ENCODE measurements at places on chromosomes 7 and 10. TPM values are rescaled to one million over a fixed set of nuclear protein-coding genes. Genes with fewer than 3 reads are reported as not detected.

GRCh38 chr7:50266635-50267386 lies 37.7 kb upstream of the IKZF1 start:
- DNase-seq: peak; percentile 58

The ATRNL1 gene
- 0.12 TPM for polyA plus RNA-seq

DNA sequence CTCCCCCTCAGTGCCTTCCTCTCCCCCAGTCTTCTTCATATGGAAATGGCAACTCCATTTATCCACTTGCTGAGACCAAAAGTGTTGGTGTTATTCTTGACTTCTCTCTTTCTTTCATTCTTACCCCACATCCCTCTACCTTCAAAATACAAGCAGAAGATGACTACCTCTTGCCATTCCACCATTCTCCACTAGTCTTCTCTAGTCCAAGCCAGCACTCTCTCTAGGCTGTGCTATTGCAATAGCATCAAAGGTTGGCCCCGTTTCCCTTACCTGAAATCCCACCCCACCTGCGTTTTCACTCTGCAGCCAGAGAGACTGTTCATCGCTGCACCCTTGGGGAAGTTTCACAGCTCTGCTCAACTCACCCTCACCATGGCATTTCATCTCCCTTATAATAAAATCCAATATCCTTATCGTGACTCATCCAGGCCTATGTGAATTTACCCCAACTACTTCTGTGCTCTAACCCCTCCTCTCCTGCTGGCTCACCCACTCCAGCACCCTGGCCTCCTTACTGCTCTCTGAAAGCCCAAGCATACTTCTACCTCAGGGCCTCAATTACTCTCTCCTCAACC lies 109.1 kb downstream of the LSM5 start:
- no peak for DNase-seq

DNA sequence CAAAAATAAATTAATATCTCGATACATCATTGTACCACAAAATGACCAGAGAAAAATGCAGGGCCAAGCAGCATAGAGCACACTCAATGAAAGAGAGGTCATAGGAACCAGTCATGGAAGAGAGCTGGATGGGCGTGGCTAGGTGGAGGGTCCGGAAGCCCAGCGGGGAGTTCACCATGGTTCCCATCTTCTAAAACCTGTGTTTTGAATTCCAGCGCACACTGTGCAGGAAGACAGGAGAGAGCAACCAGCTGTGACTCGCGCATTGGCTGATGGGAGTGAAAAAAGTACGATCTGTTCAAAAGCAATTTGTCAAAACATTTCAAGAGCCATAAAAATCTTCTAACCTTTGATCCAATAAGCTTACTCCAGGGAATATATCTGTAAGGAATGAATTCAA lies 125.2 kb upstream of the NANOS1 start:
- DNase-seq: no peak

- DNase-seq: no peak
Observed at GRCh38 chr7:103856929-103857328, 132.5 kb downstream of the RELN start.

- no peak for DNase-seq
Observed at GRCh38 chr7:27734583-27734982, 5.4 kb upstream of the TAX1BP1 start.

DNA sequence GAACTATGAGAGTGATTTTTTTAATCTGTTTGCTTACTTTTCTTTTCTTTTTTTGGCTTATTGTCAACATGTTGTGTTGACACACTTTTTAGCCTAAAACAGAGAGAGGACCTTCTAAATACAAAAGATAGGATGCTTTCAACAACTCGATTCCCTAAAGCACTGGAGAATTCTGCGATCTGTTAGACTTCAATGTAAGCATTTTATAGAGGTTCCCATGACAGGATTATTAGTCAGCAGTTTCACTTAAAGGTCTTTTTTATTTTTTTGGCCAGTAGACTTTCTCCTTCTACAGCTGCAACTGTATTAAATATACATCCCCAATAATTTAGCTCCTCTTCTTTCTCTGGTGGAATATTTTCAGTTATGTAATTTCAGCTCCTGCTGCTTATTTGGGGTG lies 12.7 kb upstream of the NRP1 start:
- no peak for DNase-seq

DNA sequence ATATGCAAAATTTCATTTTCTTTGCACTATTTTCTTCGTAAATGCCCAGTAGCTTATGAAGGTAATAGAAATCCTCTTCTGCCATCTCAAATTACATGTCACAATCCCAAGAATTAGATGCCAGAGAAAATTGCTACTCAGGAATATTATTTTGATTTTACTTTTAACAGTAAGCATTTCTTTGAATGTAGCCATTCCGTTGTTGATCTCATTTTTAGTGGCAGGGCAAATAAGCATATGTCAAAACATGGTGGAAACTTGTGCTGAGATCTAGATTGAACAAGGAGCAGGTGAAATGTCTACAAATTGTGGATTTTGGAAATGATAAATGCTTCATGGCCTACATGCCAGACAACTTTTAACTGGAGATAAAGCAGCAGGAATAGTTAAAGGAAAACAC lies 291.8 kb downstream of the SDHAF3 start:
- DNase-seq: no peak

- DNase-seq: no peak
Observed at GRCh38 chr7:55517936-55518689, 54.2 kb downstream of the VOPP1 start.

DNA sequence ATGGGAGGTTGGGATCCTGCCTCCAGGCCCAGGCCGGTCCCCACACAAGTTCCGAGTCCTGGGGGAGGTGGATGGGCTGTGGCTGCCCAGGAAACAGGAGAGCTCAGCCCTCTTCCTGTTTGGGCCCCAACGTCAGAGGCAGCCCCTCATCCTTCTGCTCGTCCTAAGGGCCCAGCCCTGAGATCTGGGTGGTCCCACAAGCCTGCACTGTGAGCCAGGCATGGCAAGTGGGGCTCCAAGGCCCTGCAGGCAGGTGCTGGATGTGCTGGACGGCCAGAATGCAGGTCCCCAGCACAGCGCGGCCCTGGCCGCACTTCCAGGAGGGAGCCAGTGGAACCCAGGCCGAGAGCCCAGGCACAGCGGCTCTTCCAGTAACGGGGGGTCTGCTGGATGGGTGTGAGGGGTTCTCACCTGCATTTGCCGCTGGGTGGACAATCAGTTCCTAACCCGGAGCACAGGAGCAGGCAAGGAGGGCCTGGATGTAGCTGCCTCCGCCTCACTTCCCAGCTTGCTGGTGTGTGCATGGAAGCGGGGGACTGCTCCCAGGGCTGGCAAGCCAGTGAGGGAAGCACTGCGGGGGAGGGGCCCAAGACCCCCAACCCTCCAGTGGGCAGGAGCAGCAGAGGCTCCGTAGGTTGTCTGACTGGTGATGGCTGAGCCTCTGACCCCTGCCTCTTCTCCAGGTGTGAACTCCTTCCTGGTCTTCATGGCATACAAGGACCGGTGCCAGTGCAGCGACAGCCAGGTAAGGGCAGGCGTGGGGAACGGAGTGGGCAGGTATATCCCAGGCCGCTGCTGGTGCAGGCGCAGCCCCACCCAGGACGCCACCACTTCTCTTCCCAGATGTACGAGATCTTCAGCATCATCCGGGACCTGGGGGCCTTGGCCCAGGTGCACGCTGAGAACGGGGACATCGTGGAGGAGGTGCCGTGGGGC lies 9.7 kb downstream of the DPYSL4 start:
- DNase-seq: no peak

GRCh38 chr7:42868480-42868879 lies 43.4 kb downstream of the C7orf25 start:
- DNase-seq: no peak

- no peak for DNase-seq
Observed at GRCh38 chr7:130560972-130561371, 69.1 kb downstream of the MEST start.

The UPK3B gene
- 6.6 TPM for polyA plus RNA-seq

- DNase-seq: peak; percentile 6
Observed at GRCh38 chr7:39560997-39561396, 5.2 kb upstream of the YAE1 start.

DNA sequence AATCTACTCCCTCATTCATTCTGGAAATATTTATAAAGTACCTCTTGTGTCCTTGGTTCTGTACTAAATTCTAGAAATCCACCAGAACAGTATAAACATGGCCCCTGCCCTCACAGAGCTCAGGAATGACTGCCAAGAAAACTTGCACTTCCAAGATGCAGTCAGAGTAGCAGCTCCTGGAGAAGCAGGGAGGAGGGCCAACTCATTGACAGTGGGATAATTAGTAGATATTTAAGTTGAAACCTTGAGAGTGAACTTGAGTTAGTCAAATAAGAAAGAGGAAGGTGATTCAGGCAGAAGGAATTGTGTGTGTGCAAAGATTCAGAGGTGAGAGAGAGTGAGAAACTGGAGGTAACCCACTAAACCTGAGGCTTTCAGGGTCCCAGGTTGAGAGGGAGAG lies 182.2 kb upstream of the INHBA start:
- DNase-seq: no peak

DNA sequence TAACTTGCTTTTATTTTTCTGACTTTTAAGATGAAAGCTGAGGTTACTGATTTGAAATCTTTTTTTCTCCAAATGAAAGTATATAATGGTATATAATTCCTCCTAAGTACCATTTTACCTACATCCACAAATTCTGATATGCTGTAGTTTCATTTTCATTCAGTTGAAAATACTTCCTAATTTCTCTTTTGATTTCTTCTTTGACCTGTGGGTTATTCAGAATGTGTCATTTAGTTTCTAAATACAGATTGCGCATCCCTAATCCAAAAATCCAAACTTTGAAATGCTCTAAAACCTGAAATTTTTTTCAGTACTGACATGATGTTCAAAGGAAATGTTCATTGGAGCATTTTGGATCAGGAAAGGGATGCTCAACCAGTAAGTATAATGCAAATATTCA lies 168.7 kb downstream of the CELF2 start:
- DNase-seq: no peak

DNA sequence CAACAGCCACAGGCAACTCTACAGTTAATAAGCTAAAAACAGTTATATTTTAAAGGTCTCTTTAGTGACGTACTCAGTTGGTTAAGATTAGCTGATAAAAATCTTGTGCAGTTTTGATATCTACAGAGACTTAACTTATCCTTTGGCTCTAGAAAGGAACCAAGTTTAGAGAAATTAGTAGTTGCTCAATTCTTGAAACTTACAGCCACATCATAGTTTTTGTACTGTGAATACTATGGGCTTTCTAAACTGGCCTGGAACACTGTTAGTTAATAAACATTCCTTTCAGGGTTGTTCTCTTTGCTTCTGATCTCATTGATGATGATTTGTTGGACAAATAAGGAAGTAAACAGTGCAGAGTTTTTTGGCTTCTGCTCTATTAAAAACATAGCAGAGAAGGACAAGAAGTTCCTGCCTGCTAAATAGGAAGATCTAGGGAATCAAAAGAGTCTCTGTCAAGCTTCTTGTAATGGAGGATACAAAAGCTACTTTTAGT lies 73.1 kb downstream of the MKLN1 start:
- peak; percentile 23 for DNase-seq

GRCh38 chr10:103845972-103846371 lies 9.4 kb downstream of the SH3PXD2A start:
- no peak for DNase-seq

GRCh38 chr7:29140873-29141468 lies 5.4 kb downstream of the CPVL start:
- DNase-seq: peak; percentile 21

DNA sequence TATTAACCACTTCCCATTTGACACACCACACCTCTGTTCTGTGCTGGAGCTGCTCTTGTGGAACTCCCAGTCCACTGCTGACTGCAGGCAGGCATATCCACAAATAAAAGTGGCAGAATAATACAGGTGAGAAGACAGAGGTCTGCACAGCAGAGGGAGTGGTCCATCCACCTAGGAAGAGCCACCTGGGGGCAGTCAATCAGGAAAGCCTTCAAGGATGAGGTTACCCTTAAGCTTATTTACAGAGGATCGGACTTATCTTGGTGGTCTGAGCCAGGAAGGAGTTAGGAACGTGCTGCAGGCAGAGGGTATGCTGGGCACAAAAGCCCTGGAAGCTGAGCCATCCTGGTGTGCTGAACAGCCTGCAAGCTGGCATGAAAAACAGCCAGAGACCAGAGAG lies 78.7 kb downstream of the FRMPD2 start:
- DNase-seq: no peak

DNA sequence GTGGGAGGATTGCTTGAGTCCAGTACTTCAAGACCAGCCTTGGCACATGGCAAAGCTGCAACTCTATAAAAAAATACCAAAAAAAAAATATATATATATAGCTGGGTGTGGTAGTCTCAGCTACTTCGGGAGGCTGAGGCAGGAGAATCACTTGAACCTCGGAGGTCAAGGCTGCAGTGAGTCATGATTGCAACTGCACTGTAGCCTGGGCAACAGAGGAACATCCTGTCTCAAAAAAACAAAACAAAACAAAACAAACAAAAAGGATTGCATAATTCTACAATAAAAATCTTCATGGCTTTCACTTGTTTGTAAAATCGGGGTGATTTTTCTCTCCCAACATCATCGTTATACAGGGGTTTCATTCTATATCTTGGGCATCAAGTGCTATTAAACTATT lies 35.1 kb downstream of the GUSB start:
- peak; percentile 15 for DNase-seq

DNA sequence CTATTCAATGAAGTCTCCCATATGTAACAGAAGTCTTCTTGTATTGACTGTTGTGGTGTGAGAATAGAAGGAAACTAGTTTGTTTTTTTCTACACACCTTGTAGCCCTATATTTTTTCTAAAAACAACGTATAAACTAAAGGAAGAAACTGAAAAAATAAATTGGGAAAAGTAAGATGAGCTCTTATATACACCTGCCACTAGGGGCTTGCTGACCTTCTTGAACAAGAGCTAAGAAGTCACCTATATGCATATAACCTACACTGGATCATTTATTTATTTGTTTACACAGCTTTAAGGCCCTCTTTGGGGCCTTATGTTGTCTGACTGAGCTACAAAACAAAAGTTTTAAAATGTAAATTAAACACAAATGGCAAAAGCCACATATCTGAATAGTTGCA lies 383.0 kb downstream of the HPSE2 start:
- no peak for DNase-seq

GRCh38 chr7:3598854-3599253 lies 297.8 kb downstream of the SDK1 start:
- DNase-seq: no peak

DNA sequence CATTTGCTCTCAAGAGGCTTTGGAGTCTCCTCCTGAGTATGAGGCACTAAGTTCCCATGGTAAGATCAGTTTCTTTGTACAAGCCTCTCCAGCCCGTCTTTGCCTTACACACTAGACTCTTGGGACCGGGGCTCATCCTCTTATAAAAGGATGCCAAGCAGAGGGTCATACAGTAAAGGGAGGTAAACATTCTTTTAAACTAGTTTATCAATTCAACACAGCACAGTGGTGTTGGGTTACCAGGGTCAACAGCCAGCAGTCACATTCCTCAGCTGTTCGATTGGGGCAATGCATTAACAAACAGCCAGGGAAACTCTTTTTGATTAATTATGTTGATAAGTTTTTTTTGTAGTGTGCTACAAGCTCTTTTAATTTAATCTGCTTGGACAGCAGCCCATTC lies 37.8 kb downstream of the HHEX start:
- no peak for DNase-seq

The ZNF511 gene
- polyA plus RNA-seq: 55.8 TPM

DNA sequence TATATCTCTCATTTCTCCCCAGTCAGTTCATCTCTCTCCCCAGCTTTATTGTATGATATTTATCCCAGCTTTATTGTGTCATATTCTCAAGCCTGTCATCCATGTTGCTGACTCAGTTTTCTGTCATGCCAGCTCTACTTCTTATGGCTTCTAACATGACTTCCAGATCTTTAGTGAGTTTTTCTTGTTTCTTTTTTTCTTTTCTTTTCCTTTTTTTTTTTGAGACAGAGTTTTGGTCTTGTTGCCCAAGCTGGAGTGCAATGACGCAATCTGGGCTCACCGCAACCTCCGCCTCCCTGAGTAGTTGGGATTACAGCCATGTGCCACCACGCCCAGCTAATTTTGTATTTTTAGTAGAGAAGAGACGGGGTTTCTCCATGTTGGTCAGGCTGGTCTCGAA lies 28.7 kb upstream of the CALU start:
- no peak for DNase-seq
